H4 (cell line): ENCODE measurements at places on chromosomes 5 and 9. TPM values are rescaled to one million over a fixed set of nuclear protein-coding genes. Genes with fewer than 3 reads are reported as not detected.
A peak's percentile ranks its signal among the peaks of the same experiment; 100 is the strongest.

- DNase-seq, result no peak
These were observed 111.3 kb downstream of the DAPK1 start for GRCh38 chr9:87609002-87609401.

- no peak for DNase-seq
These were observed 6.3 kb upstream of the DNAJB5 start for GRCh38 chr9:34983209-34983608.

- DNase-seq, result no peak
These were observed 115.7 kb upstream of the S1PR3 start for GRCh38 chr9:88875400-88876120.

DNA sequence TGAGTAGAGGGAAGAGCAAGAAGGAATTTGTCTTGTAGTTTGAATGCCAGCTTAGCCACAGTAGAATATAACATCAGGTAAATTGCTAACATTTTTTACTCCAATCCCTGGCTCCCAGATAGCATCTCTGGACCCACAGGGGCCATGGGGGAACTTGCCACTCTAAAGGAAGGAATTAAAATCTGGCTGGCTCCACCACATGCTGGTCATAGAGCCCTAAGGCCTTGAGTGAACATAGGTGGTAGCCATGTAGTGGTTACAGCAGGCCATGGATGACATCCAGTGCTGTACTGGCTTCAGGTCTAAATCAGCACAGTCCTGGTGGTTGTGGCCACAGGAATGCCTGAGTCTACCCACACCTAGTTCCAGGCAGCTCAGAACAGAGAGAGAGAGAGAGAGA lies 109.9 kb upstream of the RGMB start:
- DNase-seq, result no peak

DNA sequence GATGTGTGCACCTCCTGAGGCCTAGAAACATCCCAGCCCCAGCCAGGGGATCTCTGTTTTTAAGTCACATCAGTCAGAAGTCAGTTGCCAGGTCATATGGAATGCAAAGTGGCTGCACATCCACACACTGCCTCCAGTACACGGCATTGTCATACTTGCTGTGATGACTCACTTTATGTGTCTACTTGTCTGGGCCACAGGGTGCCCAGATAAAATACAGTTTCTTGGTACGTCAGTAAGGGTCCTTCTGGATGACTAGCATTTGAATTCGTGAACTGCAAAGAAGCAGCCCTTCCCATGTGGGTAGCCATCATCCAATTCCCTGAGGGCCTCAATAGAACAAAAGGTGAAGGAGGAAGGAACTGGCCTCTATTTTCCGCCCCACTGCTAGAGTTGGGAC lies 27.7 kb downstream of the AUH start:
- DNase-seq, result no peak

The C8G gene
- total RNA-seq, result not detected in 2 replicates

The SLC4A9 gene
- total RNA-seq, result not detected in 2 replicates

The SPINK1 gene
- not detected in 2 replicates for total RNA-seq

GRCh38 chr5:86977190-86977589 lies 290.5 kb upstream of the RASA1 start:
- no peak for DNase-seq

The SH3TC2 gene
- total RNA-seq, result 0.95 and 2.1 TPM in 2 replicates

DNA sequence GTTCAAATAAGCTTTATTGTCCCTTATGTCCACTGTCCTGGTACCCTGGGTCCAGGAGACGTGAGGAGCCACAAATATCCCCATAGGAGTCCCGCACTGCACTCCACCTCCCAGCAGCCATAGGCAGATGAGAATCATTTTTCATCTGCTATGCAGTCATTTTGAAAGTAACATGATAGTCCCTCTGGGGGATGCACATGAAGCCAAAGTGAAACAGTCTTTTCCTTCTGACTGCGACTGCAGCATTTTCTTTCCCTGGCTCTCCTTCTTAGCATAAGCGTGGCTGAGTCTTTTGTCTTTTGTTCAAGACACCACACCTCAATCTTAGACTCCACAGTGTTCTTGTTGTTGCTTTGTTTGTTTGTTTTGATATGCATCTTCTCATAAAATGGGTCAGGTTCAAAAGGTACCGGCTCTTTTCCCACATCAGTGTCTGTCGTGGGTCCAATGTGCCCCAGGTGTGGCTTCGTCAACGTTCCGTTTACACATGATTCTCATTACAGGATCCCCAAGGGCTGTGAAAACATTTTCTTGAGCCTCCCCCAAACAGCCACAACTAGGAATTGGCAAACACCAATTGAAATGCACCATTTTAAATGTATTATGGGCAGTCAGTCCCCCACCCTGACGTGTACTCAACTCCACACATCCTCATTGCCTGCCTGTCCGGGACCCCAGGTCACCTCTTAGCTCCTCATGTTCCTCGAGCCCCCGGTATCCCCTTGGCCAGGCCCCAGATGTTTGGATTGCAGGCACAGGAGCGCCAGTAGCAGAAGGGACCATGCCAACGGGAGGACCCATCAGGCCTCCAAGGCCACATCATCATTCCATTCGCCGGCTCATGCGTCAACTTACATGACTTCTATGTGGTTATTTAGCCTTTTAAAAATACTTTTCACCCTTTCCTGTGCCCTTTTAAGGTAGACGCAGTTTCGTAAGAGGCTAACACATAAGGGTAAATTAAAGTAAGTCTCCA lies 237.8 kb upstream of the DAPK1 start:
- no peak for DNase-seq

The PCDHAC1 gene
- 1.1 TPM in 2 replicates for total RNA-seq

DNA sequence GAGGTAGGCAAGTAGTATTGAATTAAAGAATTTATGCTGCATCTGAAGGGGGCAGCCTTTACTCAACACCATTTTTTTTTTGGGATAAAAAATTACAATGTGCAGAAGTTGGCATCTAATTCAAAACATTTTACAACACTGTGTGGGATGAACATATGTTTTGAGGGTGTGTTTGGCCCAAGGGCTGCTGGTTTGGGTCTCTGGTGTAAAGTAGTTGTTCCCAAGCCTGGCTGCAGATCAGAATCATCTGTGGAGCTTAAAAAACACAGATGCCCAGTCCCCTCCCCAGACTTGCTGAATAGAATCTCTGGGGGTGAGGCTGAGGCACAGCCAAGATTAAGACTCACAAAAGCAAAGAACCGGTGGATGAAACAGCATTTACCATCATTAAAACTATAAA lies 33.0 kb upstream of the PDZD2 start:
- DNase-seq, result no peak

GRCh38 chr9:114722081-114722621 lies 40.2 kb upstream of the TEX48 start:
- no peak for DNase-seq

The ITK gene
- total RNA-seq, result 0.02 TPM in 1 of 2 replicates, not detected in the other

The CNTFR gene
- total RNA-seq, result 0.15 and 0.55 TPM in 2 replicates

DNA sequence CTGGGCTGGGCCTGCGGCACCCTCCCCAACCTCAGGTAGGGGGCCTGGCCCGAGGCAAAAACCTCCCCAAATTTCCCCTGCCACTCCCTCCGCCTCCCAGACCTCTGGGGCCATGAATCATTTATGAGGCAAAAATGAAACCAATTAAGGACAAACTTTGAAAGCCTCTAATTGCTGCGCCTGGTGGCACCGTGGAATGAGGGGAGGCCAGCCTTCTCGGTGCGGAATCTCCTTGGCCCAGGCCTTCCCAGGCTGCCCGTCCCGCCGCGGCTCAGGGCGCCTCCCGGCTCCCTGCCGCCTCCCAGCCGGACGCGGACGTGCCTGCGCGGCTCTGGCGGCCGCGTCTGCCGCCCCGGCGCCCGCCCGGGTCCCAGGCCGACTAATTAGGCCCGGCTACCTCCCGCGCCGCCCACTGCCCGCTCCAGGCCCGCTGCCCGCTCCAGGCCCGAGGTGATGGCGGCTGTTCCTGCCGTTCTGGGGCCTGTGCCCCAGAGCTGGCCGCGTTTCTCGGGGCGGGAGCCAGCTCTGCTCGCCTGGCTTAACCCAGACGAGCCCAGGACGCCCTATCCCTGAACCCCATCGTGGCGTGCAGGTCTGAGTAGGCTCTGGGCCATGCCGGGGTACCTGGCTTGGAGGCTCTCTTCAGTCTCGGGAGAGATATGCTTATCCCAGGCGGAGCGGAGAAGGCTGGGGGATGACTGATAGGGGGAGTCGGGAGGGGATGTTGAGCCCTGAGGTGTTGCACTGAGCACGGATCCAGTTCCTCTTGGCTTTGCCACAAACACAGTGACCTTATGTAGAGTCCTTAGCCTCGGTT lies 20.1 kb downstream of the CXXC5 start:
- peak; percentile 45 for DNase-seq

DNA sequence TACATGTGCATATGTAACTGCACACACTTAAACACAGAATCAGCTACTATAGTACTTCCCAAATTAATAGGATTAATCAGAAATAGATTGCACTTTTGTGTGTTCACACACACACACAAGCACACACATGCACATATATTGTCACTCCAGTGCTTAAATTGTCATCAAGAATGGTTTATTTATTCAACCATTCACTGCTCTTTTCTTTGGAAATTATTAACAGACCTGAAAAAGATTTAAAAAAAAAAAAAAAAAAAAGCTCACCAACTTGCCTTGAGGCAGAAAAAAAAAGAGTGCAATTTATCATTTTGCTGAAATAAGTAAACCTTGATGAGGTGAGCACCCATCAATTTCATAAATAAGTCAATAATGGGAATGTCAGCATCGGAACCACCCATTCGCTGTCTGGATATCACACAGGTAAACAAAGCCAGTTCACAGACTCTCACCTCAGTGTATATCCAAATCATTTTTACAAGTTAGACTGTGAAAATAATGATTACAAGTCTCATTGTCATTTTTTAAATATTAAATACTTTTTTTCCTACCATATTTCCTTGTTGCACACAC lies 562.8 kb downstream of the BNC2 start:
- DNase-seq, result no peak
